ENCODE measurements at places on chromosomes 7 and 10. TPM values are rescaled to one million over a fixed set of nuclear protein-coding genes. Genes with fewer than 3 reads are reported as not detected.
A peak's percentile ranks its signal among the peaks of the same experiment; 100 is the strongest.

Gene CCDC136
- total RNA-seq: 10.8 TPM

Gene PCLO
- not detected for total RNA-seq

Gene RELN
- not detected for total RNA-seq

Gene ZNF736
- total RNA-seq: 21.8 TPM

Gene ERCC6
- total RNA-seq: 14.2 TPM

Gene GTF2IRD2
- 4.6 TPM for total RNA-seq

Gene HTR7
- not detected for total RNA-seq

Gene RHOBTB1
- total RNA-seq: 0.16 TPM

Gene HOXA7
- not detected for total RNA-seq

Gene PDLIM1
- total RNA-seq: 1.6 TPM

Gene VIPR2
- total RNA-seq: not detected

Gene C10orf62
- total RNA-seq: not detected

Gene CYP3A4
- not detected for total RNA-seq

- DNase-seq: no peak
Measured at GRCh38 chr10:31384589-31384949, 65.6 kb downstream of the ZEB1 start.

GRCh38 chr7:7321681-7322080 lies 139.3 kb downstream of the C1GALT1 start:
- DNase-seq: no peak

GRCh38 chr10:125263551-125263950 lies 103.2 kb upstream of the CTBP2 start:
- DNase-seq: no peak

- peak; percentile 78 for DNase-seq
Measured at GRCh38 chr7:50197549-50197948, 104.5 kb upstream of the ZPBP start.

DNA sequence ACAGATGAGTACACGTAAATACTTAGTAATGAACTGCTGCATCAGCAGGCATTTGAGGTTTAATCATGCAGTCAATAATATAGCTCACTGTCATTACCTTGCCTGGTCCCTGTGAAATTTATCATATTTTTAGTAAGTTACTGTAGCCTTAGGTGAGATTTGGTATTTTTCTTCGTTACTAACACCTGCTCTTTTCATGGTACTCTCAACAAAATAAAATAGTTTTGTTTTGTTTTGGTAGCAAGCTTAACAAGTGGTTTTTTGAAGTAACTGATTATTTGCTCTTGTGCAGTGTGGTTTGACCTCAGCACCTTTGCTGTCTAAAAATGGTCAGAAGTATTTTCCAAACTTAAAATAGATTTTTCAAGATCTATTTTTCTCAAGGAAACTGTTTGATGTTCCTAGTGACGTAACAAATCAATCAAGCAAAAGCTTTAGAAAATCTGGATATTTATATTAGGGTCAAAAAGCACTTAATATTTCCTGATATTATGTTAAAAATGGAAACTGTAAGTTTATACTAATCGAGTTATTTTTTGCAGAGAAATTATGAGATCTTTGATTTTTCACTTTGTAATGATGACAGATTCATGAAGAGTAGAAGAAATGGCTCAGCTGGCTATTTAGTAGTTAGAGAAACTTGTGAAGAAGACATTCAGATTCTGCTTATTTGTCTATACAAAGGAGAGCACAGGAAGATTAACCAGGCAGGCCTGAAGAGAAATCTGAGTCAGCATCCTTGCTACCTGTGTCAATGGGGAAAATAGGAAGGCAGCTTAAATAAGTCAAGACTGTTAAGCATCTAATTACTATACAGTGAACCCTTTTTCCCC lies 21.0 kb upstream of the RPA3 start:
- no peak for DNase-seq

- DNase-seq: no peak
Measured at GRCh38 chr7:139118805-139119485, 9.4 kb upstream of the ZC3HAV1 start.

GRCh38 chr10:126930131-126930882 lies 25.1 kb downstream of the DOCK1 start:
- no peak for DNase-seq

- no peak for DNase-seq
Measured at GRCh38 chr10:29687421-29688164, 52.8 kb upstream of the SVIL start.

- peak; percentile 5 for DNase-seq
Measured at GRCh38 chr7:18345641-18346234, 149.8 kb upstream of the HDAC9 start.

DNA sequence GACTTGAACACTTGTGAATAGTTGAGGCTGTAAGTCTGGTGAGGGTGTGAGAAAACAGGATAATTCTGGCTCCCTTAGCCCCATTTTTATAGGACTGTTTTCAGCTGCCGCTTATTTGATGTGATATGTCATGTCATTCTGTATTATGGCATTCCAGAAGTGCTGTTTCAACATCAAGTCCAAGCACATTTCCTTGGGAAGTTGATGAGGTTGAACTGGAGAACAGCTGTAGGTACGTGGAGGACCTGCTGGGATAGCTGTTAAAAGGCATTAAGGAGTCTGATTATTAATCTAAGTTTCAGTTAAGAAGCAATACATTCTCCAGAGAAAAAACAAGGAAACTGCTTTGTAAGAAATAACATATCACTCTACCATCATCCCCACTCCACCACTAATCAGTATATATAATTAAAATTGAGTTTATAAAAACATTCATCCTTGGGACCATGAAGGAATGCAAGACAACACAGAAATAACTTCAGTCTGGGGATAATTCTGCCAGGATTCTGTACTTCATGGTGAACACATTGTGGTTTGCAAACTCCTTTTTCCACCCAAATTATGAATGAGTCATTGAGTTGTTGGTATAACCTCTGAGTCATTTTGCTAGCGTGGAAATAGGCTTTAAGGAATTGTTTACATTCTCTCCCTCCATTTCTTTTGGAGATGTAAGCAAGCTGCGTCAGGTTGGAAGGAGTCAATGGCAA lies 39.9 kb upstream of the TMEM229A start:
- DNase-seq: no peak

DNA sequence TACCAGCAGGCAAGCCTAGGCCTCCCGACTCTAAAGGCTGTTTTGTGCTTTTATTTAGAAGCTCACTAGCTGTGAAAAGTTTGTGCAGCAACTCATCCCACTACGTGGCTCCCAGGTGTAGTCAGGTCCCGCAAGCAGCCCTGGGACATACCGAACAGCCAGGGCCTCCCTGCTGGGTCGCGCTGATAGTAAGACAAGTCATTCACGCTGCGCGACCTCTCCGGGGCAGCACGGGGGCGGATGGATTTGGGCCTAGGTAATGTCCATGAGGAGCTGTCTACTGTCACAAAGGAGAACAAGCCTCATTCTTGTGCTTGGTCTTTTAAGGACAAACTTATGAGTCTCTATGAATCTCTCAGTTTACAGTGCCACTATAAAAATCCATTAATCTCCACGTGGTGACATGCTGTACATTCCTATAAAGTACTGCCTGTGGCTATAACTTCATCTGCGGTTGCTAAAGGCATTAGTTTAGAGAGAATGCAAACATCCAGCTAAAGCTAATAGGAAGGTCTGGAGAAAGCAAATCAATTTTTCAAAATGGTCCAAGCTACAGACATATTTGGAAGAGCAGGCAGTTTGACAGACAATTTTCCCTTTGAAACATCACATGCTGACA lies 546.8 kb downstream of the PHTF2 start:
- no peak for DNase-seq

GRCh38 chr10:14839305-14839695 lies 1.2 kb downstream of the HSPA14 start:
- no peak for DNase-seq

DNA sequence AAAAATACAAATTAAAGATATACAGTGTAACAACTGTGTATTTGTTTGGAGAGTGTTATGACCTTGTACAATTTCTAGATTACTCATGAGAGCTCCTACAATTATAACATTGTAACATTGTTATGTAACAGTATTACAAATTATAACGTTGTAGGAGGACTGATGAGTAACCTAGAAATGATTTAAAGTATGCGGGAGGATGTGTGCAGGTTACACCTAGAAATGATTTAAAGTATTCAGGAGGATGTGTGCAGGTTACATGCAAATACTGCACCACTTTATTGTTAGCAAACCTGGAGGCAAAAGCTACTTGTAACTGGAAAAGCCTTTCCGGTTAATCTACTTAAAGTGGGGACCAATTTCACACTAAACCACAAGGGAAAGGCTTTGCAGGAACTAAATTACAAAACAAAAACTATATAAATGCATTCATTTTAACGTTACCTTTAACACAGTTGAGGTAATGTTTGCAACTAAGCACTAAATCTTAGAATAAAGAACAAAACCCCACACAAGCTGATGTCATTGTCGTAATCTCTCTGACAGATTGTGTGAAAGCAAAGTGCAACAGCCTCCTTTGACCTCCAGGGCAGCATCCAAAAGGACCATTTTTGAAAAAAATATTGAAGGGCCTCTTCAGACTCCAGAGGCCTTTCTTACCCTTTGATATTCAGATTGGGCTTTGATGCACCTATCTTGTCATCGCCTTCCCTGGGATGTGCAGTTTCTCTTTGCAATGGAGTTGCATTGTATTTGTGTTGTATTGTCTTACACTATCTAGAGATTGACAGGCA lies 522.1 kb upstream of the FOXK1 start:
- no peak for DNase-seq

DNA sequence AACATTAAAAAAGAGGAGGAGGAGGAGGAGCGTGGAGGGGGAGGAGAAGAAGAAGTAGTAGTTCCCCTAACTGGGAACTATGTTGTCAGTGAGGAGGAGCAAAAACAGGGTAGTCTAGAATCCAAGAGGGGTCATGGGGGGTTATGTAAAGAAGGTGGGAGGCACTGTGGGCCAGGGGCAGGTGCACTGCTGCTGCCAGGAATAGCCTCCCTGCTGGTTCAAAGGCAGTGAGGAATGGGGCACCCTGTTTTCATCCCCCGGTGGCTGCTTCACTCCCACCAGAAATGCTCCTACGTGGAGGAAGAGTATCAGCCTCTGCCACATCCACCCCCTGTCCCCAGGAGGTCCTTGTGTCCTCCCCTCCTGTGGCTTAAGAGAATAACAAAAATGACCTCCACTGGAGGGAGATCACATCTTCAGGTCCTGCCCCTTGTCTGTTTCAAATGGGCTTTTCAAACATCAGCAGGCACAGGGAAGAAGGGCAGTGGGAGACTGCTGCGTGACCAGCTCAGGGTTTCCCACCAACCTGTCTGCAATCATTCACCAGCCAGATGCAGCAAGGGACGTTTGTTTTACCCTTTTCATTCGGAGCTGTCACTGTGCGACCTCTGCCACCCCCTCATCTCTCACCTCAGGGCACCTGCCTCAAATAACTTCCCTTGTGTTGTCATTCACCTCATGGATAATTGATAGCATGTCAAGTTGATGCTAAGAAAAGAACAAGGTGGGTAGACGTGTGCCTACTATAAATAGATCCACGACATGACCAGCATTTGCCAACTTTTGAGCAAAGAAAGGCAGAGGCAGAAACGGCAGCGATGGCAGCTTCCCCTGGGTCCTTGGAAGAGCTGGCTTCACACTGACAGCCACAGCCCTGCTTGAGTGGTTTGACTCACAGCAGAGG lies 92.6 kb downstream of the DGKI start:
- no peak for DNase-seq

DNA sequence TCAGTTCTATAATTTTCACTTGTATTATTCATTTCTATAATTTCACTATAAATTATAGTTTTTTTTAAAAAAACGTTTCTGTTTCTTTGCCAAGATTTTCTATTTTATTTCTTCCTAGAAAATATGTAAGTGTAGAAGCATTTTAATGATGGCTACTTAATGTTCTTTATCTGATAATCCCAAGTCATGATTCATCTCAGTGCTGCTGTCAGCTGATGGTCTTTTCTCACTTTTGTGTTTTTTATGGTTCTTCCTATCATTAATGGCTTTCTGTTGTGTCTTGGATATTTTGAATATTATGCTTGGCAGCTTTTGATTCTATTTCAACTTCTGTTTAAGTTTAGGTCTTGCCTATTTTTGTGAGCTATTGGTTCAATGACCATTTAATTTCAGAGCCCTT lies 268.6 kb downstream of the BAMBI start:
- no peak for DNase-seq

- DNase-seq: no peak
Measured at GRCh38 chr7:149223176-149223575, 16.3 kb upstream of the ZNF212 start.

- no peak for DNase-seq
Measured at GRCh38 chr7:73537051-73537450, 15.0 kb upstream of the BAZ1B start.

GRCh38 chr7:50538478-50538877 lies 26.7 kb downstream of the DDC start:
- DNase-seq: no peak

DNA sequence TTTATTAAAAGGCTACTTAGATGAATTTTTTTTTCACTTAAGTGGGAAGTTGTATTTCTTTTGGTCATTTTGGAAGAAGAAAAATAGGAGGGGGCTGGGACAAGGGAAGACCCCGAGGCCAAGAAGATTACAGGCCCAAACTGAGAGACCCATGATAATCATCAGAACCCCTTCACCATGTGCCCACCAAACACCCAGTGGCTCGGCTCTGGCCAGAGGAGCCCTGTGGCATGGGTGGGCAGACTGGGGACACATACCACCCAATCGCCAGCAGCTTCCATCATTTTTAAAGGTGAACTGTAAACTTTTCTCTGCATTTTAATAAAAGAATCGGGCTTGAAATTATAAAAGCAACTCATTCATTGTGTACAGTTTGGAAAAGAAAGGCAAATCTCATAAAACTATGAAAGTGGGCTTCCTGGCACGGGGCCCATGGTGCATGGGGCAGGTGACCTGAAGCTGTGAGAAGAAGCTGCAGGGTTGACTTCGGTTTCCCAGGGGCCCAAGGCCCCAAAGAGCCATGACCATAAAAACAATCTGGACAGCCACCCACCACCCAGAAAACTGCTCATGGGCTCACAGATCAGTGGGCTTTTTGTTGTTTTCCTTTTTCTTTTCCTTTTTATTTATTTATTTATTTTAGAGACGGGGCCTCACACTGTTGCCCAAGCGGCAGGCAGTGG lies 29.4 kb upstream of the RET start:
- DNase-seq: no peak
